ENCODE measurements at places on chromosomes 11 and 22. TPM values are rescaled to one million over a fixed set of nuclear protein-coding genes. Genes with fewer than 3 reads are reported as not detected.

DBX1 gene
- not detected for total RNA-seq

TNNI2 gene
- not detected for total RNA-seq

MS4A6E gene
- total RNA-seq: not detected

ARHGAP20 gene
- total RNA-seq: not detected

HTR3B gene
- total RNA-seq: not detected

DTX4 gene
- 0.76 TPM for total RNA-seq

OR52E8 gene
- not detected for total RNA-seq

TRIOBP gene
- total RNA-seq: 38.4 TPM

TTC38 gene
- total RNA-seq: 9.9 TPM

RIMBP3B gene
- total RNA-seq: 0.73 TPM

CASTOR1 gene
- total RNA-seq: 20.0 TPM

DDTL gene
- total RNA-seq: 2.9 TPM
